Occipital lobe (tissue), 3 donors: ENCODE measurements at places on chromosomes 13 and 19.

- DNase-seq, result no peak
Measured at GRCh38 chr19:35898499-35898809, 1.9 kb downstream of the NFKBID start.

DNA sequence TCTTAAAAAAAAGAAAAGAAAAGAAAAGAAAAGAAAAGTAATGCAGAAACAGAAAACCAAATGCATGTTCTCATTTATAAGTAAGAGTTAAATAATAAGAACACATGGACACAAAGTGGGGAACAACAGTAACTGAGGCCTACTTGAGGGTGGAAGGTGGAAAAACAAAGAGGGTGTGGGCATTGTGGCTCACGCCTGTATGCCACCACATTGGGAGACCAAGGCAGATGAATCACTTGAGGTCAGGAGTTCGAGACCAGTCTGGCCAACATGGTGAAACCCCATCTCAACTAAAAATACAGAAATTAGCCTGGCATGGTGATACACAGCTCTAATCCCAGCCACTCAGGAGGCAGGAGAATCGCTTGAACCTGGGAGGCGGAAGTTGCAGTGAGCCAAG lies 8.1 kb downstream of the ZNF708 start:
- no peak for DNase-seq

DNA sequence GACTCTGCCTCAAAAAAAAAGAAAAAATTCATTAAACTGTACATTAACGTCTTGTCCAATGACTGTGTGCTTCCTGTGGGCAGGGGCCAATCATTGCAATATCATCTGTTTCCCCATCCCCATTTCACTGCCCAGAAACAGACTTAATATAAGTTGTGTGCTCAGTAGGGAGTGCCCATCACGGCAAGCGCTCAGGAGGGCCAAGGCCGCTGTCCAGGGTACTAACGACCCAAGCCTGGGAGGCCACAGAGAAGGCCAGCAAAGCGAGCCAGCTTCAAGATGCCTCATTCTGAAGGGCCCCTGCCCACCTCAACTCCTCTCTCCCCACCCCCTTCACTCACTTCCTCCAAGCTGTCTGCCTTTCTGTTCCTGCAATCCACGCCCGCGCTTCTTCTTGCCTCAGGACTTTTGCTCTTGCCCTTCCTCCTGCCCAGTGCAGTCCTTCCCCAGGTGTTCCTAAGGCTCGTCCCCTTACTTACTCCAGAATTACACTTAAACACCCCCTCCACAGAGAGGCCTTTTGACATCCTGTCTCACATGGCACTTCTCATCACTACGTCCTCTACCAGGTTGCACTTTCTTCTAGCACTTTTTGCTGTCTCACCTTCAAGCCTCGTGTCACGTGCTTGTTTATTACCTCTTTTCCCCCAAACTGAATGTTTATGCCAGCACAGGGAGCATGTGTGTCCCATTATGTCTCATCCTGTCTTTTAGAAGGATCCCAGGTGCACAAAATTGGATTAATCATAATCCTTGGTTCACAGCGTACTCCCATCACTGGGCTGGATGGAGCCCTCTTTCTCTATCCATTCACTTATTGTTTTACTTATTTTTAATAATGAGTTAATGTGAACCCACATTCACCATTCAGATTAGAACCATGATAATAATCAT lies 11.3 kb upstream of the POU2F2 start:
- DNase-seq, result no peak

DNA sequence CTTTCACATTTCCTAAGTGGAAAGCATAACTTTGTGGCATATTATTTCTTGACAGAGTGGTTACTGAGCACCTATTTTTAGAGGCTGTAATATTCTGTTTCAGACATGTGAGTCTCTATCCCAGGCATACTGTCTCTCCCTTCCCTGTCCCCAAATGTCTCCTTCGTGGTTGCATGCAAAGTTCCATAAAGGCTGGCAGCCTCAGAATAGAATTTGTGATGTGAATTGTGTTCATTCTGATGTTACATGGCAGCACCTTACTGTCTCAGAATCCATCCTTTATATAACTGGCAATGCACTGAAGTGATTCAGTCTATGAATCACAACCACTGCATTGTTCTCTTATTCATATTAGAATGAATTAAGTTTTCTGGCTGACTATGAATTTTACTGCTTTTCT lies 89.0 kb upstream of the SLC7A1 start:
- no peak for DNase-seq

DNA sequence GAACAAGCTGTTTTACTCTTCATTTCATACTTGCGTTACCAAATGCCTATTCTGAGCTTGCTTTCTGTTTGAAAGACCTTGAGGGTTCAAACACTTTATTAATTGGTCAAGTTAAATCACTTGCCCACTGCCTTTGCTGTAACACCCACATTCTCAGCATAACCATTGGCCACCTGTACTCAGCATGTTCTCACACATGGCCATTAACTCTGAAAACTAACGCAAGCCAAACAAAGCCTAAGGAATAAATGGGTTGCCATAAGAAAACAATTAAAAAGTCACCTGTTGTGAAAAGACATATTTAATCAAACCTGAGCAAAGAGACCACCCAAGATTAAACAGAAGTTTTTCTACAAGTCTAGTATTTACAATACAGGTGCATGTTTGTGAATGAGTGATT lies 517.2 kb upstream of the SPRY2 start:
- no peak for DNase-seq
